ENCODE measurements at places on chromosomes 4 and X. TPM values are rescaled to one million over a fixed set of nuclear protein-coding genes. Genes with fewer than 3 reads are reported as not detected.

Gene WNK3
- total RNA-seq: 0.50 TPM

Gene MAGEB1
- total RNA-seq: not detected

Gene PABPC1L2B
- total RNA-seq: not detected

Gene TMEM255A
- not detected for total RNA-seq

Gene MAGEA11
- total RNA-seq: not detected

Gene GRSF1
- total RNA-seq: 63.5 TPM

Gene ARX
- not detected for total RNA-seq

Gene EDNRA
- total RNA-seq: not detected

Gene PPEF1
- total RNA-seq: not detected

Gene SPP1
- not detected for total RNA-seq
